ENCODE measurements at places on chromosomes 1 and 21. TPM values are rescaled to one million over a fixed set of nuclear protein-coding genes. Genes with fewer than 3 reads are reported as not detected.

The SPATA1 gene
- total RNA-seq: 0.23 TPM

The SLC35F3 gene
- total RNA-seq: 2.2 TPM

The TDRKH gene
- 7.4 TPM for total RNA-seq

The ARID4B gene
- total RNA-seq: 10.9 TPM

The TSPAN1 gene
- 71.6 TPM for total RNA-seq

The SPRR5 gene
- total RNA-seq: not detected

The LCE1C gene
- not detected for total RNA-seq

The ALPL gene
- total RNA-seq: 0.43 TPM

The MFN2 gene
- 63.2 TPM for total RNA-seq

The ADORA1 gene
- total RNA-seq: 12.3 TPM

The VWA5B1 gene
- not detected for total RNA-seq

The PTPN7 gene
- total RNA-seq: not detected

The TMEM82 gene
- total RNA-seq: not detected

The ARHGAP29 gene
- 131 TPM for total RNA-seq

The ATP1A1 gene
- 218 TPM for total RNA-seq

The NPL gene
- 0.06 TPM for total RNA-seq

The CCDC18 gene
- total RNA-seq: 16.2 TPM

The PGLYRP4 gene
- not detected for total RNA-seq

The PLOD1 gene
- 147 TPM for total RNA-seq

The DMRTA2 gene
- total RNA-seq: not detected

The RPL11 gene
- total RNA-seq: 1,041 TPM

The S100A5 gene
- total RNA-seq: 2.7 TPM

The IL24 gene
- total RNA-seq: not detected

The RGS13 gene
- not detected for total RNA-seq

The KCND3 gene
- total RNA-seq: not detected

The DIRAS3 gene
- total RNA-seq: 2.1 TPM

The SPATA46 gene
- not detected for total RNA-seq

The FMO4 gene
- total RNA-seq: 0.52 TPM

The KRTAP13-2 gene
- not detected for total RNA-seq

The PIGP gene
- total RNA-seq: 7.7 TPM

The ILDR2 gene
- 2.3 TPM for total RNA-seq

The AQP10 gene
- total RNA-seq: not detected

The CAMK2N1 gene
- 18.2 TPM for total RNA-seq

The TMEM240 gene
- 1.7 TPM for total RNA-seq

The FBXO2 gene
- 0.51 TPM for total RNA-seq

The USP25 gene
- total RNA-seq: 23.9 TPM

The SPAG17 gene
- 0.14 TPM for total RNA-seq

All from epithelial cell of proximal tubule (primary cell).